MM.1S (cell line): ENCODE measurements at places on chromosomes 12 and 14.
A peak's percentile ranks its signal among the peaks of the same experiment; 100 is the strongest.

DNA sequence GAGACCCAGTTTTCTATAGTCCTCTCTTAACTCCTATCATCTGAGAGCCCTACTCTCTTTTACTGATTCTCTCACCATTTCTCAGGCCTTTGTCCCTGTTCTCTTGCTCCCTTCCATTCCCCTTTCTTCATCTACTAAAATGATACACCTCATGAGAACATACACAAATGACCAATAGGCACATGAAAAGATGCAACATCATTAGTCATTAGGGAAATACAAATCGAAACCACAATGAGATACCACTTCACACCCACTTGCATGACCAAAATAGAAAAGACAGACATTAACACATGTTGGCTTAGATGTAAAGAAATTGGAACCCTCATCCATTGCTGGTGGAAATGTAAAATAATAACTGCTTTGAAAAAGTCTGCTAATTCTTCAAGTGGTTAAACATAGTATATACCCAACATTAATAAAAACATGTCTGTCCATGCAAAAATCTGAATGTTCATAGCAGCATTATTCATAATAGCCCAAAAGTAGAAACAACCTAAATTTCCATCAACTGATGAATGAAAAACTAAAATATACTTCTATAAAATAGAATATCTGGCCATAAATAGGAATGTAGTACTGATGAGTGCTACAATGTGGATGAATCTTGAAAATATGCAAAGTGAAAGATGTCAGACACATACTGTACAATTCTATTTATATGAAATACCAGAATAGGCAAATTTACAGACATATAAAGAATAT is 66.0 kb downstream of the DENND5B start:
- DNase-seq = peak; percentile 58

- DNase-seq = no peak
Measured at GRCh38 chr14:89284333-89285058, 132.5 kb downstream of the FOXN3 start.

DNA sequence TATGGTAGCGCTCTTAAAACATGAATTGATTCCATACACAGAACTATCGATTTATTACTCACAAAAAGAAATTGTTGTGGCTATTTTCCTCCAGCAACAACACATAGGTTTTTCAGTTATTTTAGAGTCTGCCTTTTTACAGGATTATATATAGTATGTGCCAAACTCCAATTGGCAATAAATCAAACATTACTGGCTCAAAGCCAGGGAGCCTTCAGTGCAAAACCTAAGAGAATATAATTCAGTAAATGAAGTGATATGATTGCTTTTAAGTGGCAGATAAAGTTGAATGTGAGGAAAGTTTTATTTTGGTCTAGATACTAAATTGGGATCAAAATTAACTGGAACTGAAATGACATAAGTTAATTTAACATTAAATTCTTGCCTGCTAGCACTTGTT is 234.8 kb downstream of the PIK3C2G start:
- no peak for DNase-seq

- DNase-seq = no peak
Measured at GRCh38 chr12:3686463-3686862, 66.4 kb downstream of the CRACR2A start.

DNA sequence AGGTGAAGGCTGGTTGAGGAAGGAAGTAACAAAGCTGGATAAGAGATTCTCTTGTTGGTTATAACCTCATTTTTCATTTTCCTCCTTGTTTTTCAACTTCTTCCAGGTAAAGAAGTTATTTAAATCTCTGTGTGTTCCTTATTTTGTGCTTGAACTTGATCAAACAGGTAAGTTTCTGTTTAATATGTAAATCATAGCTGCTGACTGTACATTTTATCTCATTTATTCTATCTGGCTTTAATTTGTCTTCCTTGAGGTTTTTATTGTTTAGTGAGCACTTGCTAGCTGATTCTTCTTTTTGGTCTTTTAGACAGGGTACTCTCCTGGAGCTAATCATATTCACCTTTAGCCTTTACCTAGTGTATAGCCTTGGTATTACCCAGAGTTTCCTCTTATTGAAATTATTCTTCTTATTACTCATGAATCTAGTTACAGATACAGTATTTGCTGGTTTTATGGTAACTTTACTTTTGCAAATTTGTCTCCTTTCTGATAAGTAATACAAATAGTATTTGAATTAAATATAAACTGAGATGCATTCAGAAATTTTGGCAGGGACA is 42.4 kb downstream of the TXNRD1 start:
- DNase-seq = no peak

- DNase-seq = no peak
Measured at GRCh38 chr14:56057071-56057741, 61.0 kb upstream of the PELI2 start.

DNA sequence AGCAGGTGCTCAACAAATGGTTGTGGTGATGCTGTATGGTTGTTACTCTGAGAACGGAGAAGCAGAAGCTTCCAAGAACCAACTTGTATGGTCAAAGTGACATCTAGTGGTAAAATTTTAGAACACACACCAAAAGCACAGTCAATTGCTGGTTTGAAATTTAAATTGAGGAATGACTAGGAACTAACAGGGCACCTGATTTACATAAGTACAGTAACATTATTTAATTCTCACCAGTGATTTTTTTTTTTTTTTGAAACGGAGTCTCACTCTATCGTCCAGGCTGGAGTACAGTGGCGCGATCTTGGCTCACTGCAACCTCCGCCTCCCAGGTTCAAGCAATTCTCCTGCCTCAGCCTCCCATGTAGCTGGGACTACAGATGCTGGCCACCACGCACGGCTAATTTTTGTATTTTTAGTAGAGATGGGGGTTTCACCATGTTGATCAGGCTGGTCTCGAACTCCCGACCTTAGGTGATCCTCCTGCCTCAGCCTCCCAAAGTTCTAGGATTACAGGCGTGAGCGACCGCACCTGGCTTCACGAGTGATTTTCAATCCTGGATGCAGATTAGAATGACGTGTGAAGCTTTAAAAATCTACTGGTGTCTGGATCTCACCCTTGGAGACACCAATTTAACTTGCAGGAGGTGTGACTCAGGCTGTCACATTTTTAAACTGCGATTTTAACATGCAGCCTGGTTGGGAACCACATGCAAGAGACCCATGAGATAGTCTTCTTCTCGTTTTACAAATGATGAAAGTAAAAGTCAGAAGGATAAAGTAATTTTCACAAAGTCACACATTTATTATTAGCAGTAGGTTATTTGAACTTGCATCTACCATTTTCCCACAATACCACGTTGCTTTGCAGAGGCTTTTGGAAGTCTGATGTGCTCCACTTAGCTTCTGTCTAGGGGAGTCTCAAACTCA is 14.1 kb upstream of the NUMB start:
- peak; percentile 51 for DNase-seq

DNA sequence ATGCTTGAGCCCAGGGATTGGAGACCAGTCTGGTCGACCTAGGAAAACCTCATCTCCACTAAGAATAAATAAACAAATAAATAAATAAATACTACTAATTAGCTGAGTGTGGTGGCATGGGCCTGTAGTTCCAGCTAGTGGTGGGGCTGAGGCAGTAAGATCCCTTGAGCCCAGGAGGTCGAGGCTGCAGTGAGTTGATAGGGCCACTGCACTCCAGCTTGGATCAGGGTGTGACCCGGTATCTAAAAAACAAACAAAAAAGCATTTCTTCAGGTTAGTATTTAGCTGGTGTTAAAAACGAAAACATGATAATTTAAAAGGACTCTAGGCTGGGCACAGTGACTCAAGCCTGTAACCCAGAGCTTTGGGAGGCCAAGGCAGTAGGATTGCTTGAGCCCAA is 1.2 kb upstream of the FGD4 start:
- no peak for DNase-seq

GRCh38 chr12:11761869-11762567 is 112.5 kb downstream of the ETV6 start:
- DNase-seq = peak; percentile 66

DNA sequence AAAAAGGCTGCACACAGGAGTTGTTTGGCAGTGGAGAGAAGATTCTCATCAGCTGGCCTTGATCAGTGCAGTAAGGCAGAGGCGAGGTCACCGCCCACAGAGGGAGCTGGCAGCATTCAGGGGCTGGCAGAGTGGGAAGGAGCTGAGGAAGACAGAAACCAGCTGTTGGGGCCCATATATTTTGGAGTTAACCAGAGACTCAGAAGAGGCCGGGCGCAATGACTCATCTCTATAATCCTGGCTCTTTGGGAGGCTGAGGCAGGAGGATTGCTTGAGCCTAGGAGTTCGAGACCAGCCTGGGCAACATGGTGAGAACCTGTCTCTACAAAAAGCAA is 17.7 kb downstream of the SMCO2 start:
- no peak for DNase-seq

- DNase-seq = no peak
Measured at GRCh38 chr12:88247241-88247643, 105.1 kb downstream of the TMTC3 start.

GRCh38 chr12:44465139-44465538 is 411.0 kb downstream of the NELL2 start:
- no peak for DNase-seq

GRCh38 chr12:121712461-121713256 is at the start of gene TMEM120B:
TSS of gene TMEM120B (plus strand) at chr12:121712752. CDS start at chr12:121712896, 144 bp downstream.
- peak; percentile 64 for DNase-seq

GRCh38 chr12:130791629-130792028 is 47.4 kb downstream of the STX2 start:
- DNase-seq = no peak

GRCh38 chr12:52171950-52172512 is 19.8 kb downstream of the KRT80 start:
- DNase-seq = no peak

DNA sequence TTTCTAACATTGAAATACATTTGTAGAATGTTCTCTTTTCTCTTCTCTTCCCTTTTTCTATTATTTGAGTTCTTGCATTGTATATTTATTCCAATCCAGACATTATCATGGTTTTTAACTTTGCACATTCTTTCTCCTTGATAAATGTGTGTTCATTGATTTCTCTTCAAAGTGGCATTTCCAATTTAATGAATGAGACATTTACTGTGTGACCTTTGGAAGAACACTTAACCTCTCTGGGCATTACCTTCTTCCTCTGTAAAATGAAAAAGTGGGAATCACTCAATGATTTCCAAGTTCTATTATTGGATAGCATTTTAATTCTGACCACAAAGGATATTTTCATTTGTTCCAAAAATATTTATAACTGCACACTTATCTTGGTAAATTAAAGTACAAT is 1095.8 kb downstream of the GALC start:
- no peak for DNase-seq

- no peak for DNase-seq
Measured at GRCh38 chr12:95177201-95177768, 40.0 kb downstream of the FGD6 start.

DNA sequence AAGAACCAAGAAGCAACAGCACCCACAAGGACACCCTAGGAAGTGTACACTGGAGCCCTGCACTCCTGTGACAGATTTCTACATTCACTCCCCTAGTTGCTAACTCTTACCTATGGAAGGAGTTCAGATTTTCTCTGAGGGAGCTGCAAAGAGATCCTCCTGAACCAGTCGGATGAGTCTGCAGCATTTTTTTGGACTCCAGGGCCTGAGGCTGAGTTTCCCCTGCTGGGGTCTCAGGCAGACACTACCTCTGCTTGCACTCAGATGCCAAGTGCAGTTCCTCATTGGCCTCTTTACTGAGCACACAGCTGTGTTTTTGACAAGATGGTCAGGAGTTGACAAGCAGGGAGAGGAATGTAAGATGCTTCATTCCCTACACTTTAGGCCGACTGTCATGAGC is 153.2 kb upstream of the RBM19 start:
- DNase-seq = no peak

- DNase-seq = peak; percentile 86
Measured at GRCh38 chr12:53159195-53159839, 21.2 kb upstream of the ZNF740 start.

DNA sequence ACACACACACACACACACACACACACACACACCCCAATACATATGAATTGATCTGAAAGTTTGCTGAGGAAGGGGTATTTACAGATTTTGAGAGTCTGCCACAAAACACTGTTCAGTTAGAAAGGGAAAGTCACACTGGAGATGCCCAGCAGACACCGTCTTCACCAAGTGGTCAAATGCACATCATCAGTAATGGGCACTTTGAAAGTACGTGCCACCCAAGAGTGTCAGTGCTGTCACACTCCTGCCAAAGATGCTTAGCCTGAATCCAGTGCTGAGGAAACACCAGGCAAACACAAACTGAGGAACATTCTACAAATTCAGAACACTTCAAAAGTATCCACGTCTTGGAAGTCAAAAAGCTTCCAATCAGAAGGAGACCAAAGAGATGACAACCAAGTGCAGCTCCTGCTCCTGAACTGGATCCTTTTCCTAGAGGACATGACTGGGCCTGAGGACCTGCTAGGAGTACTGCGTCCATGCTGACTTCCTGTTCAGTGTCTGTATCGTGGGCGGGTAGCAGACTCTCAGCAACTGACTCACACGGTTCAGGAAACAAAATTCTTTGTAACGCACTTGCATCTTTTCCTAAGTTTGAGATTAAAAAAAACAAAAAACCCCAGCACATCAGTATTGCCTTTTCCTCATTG is 18.6 kb downstream of the PSMC1 start:
- no peak for DNase-seq

DNA sequence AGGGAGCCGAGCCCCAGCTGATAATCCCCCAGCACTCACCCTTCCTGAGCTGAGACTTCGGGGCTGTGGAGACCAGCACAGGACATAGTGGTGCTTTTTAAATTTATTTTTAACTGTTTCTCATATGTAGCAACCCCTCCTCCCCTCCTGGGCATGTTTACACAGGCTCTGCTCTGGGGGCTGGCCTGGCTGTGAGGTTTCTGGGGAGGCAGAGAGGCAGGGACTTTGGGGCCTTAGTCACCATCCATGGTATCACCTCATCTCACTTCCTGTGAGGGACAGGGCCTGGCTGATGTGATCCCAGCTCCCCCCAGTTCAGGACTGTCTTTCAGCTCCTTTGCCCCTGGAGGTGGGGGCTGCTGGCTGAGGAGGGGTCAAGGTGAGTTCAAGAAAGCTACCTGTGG is 20.4 kb downstream of the VASH1 start:
- DNase-seq = no peak

- no peak for DNase-seq
Measured at GRCh38 chr14:84857571-84857970, 672.4 kb upstream of the FLRT2 start.

DNA sequence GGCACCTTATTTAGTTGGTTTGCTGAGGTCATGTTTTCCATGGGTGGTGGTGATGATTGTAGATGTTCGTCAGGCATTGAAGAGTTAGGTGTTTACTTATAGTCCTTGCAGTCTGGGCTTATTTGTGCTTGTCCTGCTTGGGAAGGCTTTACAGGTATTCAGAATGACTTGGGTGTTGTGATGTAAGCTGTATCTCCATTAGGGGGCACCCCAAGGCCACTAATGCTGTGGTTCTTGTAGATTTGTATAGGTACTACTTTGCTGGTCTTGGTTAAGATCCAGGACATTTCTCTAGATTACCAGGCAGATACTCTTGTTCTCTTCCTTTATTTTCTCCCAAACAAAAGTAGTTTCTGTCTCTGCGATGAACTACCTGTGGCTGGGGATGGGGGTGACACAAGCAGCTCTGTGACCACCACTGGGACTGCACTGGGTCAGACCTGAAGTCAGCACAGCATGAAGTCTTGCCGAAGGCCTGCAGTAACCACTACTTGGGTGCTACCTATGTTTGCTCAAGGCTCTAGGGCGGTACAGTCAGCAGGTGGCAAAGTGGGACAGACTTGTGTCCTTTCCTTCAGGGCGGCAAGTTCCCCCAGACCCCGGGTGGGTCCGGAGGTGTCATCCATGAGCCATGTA is 35.8 kb upstream of the FBXO33 start:
- peak; percentile 28 for DNase-seq

- no peak for DNase-seq
Measured at GRCh38 chr12:83865431-83865830, 1047.2 kb downstream of the SLC6A15 start.
